ENCODE measurements at places on chromosomes 7 and 10. TPM values are rescaled to one million over a fixed set of nuclear protein-coding genes. Genes with fewer than 3 reads are reported as not detected.

Gene SLC26A4
- total RNA-seq, result 2.0 TPM

GRCh38 chr7:31073326-31074119 lies 21.4 kb downstream of the ADCYAP1R1 start:
- DNase-seq, result no peak

DNA sequence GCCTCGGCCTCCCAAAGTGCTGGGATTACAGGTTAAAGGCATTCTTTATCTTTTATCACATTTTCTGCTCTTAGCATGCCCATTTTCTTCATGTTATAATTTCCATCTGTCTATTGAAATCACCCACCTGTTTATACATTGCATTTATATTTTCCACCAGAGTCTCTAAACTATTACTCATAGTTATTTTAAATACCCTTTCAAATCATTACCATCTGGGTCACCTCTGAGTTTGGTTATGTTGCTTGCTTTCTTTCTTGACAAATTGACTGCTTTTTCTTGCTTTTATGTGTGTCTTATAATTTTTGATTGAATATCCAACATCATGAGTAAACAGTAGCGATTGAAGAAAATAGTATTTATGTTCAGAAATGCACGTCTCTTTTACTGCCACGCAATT lies 71.4 kb downstream of the TMEM270 start:
- no peak for DNase-seq

DNA sequence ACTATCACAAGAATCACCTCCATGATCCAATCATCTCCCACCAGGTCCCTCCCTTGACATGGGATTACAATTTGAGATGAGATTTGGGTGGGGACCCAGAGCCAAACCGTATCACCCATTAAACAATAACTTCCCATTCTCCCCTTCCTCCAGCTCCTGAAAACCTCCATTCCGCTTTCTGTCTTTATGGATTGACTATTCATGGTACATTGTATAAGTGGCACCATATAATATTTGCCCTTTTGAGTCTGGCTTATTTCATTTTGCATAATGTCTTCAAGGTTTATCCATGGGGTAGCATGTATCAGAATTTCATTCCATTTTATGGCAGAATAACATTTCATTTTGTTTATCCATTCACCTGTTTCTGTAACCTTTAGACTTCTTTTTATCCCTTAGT lies 39.2 kb upstream of the GARS1 start:
- no peak for DNase-seq

DNA sequence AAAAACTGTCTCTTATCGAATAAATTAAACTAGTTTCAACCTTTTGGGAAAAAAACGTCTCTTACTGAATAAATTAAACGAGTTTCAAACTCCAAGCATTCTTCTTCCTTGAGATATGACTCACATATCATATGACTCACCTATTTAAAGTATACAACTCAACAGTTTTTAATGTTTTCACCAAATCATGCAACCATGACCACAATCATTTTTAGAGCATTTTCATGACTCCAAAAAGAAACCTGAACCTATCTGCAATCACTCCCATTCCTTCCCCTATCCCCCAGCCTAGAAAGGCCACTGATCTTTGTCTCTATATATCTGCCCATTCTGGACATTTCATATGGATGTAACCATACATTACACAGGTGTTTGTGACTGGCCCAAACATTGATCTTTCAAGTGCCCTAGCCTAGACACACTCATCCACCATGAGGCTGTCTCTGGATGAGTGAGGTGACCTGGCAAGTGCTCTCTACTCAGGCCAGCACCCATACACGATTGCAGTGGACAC lies 115.3 kb downstream of the PIP4K2A start:
- no peak for DNase-seq

GRCh38 chr10:86775056-86775869 lies 18.8 kb downstream of the BMPR1A start:
- DNase-seq, result no peak

All from activated CD4-positive, alpha-beta T cell treated with anti-CD3 and anti-CD28 coated beads, Interleukin-2, amount 10 ng/mL, durations not matched to agents 7 days and 5 days (primary cell).